ENCODE measurements at places on chromosomes 13 and 19.

- no peak for DNase-seq
Observed at GRCh38 chr13:62331384-62331783, 915.7 kb upstream of the PCDH20 start.

GRCh38 chr19:41366089-41366488 is 2.1 kb upstream of the B9D2 start:
- DNase-seq = no peak

- DNase-seq = no peak
Observed at GRCh38 chr19:28634019-28634328, 579.0 kb downstream of the UQCRFS1 start.

GRCh38 chr19:5143471-5144411 is 174.8 kb downstream of the KDM4B start:
- DNase-seq = no peak

DNA sequence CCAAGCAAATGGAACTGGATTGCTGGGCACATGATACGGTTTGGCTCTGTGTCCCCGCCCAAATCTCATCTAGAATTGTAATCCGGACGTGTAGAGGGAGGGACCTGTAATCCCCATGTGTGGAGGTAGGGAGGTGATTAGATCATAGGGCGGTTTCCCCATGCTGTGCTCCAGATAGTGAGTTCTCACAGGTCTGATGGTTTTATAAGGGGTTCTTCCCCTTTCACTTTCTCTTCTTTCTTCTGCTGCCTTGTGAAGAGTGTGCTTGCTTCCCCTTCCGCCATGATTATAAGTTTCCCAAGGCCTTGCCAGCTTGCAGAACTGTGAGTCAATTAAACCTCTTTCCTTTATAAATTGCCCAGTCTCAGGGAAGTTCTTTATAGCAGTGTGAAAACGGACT is 32.6 kb upstream of the MTIF3 start:
- DNase-seq = no peak

- DNase-seq = no peak
Observed at GRCh38 chr13:109649713-109650112, 136.7 kb downstream of the IRS2 start.

GRCh38 chr19:13727798-13728197 is 36.5 kb upstream of the MRI1 start:
- no peak for DNase-seq

DNA sequence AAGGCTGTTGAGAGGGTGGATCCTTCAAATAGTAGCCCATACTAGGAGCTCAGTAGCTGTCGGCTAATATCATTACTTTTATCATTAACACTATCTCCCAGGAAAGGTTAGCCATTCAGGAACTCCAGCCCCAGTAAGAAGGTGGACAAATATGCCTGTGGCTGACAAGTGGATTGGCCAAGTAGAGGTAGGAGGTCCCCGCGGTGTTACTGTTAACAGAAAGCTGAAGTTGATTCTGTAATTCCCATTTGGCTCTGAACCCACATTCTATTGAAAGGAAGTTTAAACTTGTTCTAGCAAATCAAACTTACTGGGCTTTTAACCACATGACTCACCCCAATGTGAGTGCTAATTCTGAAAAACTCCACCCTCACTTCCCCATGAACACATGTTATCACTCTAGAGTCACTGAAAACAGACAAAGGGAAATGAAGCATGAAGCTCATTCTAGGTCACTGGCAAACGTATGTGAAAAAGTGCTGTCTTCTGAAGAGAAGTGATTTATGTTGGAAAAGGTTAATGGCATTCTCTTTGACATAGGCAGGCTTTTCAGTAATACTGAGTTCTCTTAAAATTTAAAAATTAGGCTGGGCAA is 273.5 kb downstream of the FGF14 start:
- peak; percentile 4 for DNase-seq

- no peak for DNase-seq
Observed at GRCh38 chr19:47511681-47512080, 3.2 kb downstream of the NAPA start.

DNA sequence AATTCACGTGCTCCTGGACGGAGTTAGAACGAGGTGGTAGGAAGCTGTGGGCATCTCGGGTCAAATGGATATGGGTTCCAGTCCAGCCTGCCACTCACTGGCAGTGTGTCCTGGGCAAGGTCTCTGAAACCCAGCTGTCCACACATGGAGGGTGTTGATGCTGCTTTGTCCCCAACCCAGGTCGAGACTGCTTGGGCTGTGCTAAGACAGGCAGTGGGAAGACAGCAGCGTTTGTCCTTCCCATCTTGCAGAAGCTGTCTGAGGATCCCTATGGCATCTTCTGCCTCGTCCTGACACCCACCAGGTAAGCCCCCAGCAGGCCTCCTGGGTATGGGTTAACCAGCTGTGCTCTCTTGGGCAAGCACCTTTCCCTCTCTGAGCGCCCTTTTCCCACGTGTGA is 885 bp downstream of the DDX49 start:
- DNase-seq = no peak

DNA sequence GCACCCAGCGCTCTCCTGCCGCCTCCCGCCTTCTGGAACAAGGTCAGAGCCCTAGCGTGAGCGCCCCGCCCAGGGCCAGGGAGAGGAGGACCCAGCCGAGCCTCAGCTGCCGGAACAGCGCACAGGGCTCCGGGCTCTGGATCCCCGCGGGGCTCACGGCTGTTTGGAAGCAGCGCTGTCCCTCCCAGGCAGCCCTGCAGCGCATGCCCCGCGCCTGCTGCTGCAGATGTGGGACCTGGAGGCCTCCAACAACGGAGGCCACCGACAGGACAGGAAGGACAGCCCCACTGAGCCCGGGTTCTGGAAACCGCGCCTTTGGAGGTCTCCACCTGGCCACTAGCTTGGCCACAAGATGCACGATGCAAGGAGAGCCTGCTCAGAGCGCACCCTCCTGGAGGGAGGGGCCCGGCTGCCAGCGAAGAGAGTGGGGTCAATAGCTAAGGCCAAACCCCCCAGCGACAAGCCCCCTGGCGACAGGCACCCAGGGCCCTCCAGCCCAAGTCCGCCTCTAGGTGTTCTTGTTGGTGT is 12.6 kb downstream of the ZSCAN18 start:
- DNase-seq = no peak

DNA sequence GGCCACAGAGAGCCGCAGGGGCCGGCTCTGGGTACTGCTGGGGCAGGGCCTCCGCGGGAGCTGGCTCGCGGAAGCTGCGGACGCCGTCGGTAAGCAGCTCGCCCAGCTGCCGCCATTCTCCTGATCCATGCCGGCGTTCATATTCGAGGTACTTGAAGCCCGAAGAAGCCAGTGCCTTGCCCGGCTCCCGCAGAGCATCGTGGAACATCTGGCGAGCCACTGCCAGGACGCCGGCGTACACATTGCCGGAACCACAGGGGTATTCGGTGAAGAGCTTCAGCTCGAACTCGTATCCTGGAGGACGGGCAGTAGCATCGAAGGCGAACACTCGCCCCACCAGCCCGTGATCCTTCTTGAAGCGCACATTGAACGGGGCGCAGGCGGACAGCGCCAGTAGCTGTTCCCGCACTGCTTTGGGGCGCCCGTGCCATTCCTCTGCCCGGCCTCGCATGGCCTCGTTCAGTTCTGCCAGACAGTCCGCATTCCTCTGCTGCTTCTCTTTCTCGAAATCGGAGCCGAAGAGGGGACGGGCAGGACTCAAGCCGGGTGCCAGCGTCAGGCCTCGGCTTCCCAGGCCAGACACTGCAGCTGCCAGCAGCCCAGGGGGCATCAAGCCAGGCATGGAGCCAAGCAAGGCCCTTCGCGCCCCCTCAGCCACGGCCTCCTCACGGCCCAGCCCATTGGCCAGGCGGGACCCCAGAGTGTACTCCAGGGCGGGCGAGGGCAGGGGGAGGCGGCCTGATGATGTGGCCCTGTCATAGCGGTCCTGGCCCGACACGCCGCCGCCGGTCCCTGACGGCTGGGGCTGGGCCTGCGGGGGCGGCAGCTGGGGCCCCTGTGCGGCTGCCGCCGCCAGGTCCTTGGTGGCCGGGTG is 1.0 kb downstream of the IRF2BP1 start:
- DNase-seq = no peak

DNA sequence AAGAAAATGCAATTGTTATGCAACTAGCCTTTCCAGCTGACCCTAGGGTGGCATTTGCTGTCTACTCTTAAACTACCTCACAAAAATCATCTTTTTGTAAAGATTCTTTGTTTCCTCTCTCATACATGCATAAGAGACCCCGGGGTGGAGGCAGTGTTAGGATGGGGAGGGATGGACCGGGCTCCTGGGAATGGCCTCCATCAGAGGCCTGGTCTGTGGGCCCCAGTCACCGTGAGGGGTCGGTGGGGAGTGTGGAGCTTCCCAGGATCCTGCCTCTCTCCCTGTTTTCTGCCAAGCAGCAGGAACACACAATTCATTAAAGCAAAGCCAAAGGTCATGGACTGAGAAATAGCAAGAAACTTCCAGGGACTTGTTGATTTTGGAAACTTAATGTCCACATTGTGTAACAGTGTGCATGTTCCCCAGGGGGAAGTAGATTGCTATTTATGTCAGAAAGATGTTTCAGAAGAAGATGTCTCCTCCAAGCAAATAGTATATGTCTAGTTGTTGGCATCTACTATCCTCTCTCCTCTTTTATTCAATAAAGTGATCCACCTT is 241.4 kb downstream of the ENOX1 start:
- DNase-seq = no peak

- no peak for DNase-seq
Observed at GRCh38 chr13:114112231-114112825, 20.1 kb downstream of the RASA3 start.

DNA sequence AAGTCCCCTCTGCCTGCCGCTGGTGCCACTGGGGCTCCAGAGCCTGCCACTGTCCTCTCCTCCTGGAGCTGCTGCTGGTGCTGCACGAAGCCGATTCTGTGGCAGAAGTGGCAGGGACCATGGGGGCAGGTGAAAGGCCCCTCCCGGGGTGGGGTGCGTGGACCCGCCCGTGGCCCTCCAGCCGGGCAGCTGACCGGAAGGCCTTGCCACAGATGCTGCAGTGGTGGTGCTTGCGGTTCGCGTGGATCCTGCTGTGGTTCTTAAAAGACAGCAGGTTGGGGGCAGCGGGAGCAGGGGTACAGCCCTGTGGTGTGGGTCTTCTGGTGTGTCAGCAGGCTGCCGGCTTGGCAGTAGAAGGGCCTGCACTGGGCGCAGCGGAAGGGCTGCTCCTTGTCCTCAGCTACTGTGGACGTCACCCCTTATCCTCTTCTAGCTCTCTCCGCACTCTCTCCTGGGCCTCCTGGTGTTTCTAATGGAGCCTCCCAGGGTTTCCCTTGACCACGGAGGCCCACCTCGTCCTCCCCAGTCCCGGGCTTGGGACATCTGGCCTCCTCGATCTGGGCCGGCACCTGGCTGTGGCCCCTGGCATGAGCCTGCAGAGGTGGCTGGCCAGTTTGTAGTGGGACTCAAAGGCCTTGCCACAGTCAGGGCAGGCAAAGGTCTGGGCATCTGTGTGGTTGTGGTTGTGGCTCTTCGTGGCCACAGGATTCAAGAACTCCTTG is 380.4 kb downstream of the OLFM4 start:
- no peak for DNase-seq

DNA sequence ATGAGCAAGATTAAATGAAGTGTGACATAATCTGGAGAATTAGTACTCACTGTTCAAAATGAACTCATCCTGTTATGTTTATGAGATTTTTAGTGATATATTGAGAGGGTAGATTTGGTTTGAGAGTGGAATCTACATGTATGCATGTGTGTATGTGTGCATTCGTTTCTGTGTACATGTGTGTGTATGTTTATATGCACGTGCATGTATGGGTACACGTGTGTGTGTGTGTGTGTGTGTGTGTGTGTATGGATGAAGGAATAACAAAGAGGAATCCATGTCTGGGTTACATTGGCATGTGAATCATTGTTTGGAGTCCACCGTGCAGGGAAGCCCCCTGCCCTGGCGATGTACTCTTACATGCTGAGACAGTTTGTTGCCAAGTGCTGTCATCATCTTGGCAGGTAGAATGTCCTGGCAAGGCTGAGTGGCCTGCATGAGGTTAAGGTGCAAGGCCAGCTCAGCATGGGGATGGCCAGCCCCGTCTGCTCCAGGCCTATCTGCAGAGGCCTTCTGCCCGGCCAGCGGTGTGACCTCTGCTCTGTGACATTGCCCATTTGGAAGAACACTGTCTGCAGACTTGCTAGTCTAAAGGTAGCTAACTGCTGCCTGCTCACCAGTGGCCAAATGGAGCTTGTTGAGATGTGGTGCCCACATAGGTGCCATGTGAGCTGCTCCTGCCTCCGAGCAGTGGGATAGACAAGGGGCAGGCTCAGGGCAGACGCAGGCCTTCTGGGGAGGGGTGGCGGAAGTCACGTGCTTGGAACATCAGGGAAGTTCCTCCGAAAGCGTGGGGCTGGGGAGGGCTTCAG is 222.3 kb downstream of the TEX29 start:
- no peak for DNase-seq

DNA sequence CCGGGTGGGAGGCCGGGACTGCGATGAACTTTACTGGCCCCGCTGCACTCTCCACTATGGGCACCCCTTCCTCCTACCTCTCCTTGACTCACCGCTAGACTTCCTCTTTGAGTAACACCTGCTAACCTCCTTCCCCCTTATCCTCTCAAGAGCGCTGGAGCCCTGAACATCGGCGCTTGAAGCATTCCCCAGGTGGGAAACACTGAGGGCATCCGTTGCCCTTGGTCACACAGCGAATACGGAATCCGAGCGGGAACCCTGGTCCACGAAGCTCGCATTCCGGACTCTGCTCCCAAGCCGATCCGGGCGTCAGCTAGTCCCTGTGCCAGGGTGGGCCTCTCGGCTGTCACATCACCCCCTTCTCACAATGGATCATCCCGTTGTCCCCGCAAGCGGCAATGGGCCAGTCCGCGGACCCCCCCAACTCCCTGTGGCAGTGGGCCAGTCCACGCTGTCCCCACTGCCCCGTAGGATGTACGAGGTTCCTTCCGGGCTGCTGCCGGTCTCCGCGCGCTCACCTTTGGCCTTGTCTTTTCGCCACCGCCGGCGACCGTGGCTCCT is 4.2 kb downstream of the LIPE start:
- no peak for DNase-seq

- DNase-seq = no peak
Observed at GRCh38 chr13:89694451-89694850, 1653.0 kb upstream of the MIR17HG start.

DNA sequence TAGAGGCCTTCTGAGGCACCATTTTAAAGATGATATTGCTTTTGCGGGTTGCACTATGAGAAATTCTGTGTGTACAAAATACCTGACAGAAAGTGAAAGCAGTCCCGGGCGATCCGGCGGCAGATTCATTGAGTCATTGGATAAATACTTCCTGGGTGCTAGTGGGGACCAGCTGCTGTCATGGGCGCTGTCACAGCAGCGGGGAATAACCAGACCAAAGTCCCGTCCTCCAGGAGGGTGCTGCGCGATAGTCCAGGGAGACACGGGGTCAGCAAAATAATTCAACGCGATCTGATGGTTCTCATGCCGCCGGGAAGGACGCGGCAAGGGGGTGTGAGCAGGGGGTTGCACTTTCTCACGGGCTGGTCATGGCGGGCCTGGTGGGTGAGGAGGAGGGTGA is 13.5 kb downstream of the ZFR2 start:
- no peak for DNase-seq

DNA sequence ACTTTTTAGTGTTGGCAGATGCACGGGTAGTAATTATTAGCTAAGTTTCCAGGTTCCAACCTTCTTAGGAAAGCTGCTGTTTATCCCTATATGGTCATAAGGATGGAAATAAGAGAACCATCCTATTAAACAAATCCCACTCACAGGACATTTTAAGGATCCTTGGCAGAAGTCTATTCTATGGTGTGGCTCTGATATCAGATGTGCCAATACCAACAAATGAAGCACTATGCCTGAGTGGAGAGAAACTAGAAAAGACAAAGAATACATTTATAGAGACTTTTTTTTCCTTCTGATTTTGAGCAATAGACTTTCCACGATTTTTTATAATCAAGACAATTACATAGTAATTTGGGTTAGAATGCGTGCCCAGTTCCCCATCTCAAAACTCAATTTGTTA is 12.6 kb downstream of the PCDH17 start:
- DNase-seq = no peak

- DNase-seq = no peak
Observed at GRCh38 chr13:73235385-73235784, 176.6 kb downstream of the KLF5 start.

Data from kidney capillary endothelial cell (primary cell).